ENCODE measurements at places on chromosomes 5 and 9.

DNA sequence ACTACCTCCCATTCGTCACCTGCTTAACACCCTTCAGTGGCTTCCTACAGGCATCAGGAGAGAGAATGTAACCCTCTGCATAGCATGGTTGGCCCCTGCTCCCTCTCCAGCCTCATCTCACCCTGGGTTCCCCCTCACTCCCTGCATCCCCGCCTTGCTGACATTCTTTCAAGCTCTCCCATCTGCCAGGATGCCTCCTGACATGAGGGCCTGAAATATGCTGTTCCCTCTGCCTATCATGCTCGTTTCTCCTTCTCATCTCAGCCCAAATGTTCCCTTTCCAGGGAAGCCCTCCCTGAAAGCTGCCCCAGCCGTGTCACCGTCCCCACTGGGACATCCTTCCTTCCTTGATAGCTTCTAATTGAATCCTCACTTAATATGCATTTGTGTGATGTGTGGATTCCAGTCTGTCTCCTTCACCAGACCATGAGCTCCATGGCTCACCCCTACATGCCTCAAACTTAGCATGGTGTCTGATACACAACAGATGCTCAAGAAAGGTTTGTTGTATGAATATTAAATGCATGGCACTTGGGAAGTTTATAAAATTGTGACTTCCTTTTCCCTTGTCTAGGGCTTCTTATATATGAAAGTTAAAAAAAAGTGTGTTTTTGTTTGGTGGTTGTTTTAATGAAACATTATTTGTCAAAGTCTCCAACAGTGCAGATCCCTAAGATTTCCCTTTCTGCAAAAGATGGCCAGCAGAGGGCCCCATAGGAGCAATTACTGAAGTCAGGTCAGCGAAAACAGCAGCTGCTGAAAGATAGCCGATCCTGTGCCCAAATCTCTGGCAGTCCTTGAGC is 7.3 kb upstream of the C5orf58 start:
- peak; percentile 70 for DNase-seq

GRCh38 chr5:147995846-147996245 is 67.9 kb upstream of the SPINK5 start:
- DNase-seq: no peak

DNA sequence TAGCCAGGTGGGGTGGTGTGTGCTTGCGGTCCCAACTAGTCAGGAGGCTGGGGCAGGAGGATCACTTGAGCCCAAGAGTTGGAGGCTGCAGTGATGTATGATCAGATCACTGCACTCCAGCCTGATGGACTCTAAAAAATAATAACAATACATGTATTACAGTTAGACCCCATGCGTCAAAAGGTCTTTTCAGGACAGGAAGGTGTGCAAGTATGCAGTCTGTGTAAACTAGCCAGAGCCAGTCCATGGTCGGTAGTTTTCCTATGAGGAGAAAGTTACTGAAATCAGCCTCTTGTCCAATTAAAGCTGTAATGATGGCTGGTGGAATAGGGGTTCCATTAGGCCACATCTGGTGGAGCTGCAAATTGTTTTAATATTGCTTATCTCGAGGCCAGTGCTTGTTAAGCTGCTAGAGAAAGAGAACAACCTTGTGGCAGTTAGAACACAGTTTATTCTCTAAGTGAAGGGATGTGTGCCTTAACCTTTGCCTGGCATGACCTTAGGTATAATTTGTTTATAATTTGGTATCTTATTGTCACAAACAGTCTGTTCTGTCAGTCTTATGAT is 1.5 kb upstream of the STOM start:
- no peak for DNase-seq

DNA sequence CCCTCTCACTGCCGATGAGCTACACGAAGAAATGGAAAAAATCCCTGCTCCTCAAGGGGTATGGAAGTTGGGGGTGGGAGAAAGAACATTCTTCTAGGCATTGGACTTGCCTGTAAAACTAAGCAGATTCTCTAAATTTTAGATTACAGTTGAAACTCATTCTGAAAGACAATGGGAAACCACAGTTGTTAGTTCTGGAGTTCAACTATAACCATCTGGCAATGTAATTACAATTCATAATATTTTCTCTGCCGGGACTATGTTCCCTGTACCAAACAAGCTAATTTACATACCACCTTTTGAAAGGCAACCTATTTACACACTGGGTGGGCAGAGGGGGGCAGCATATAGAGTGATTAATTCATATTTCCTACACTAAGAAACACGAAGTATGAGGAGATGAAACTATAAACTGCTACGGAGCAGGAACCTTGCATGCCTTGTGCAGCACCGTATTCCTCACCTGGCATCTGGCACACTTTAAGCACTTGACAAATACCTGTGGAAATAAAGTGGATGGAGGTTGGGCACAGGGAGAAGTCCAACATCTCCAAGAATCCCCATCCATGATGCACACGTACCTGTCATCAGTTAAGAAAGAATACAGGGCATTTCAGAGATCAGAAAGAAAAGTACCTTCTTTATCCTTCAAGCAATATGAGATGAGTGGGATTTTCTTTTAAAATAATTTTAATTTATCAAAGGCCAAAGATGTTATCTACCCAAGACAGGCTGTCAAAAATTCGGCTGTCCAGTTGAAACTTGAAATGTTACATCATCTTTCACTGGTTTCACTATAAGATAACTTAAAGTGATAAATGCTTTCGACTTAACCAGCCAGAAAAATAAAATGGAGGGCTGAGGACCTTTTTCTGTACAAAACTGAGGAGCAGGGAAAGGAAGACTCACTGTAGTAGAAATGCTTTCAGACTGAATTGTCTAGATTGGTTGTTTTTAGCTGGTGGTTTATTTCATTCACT is 54.2 kb downstream of the SSBP2 start:
- DNase-seq: no peak

DNA sequence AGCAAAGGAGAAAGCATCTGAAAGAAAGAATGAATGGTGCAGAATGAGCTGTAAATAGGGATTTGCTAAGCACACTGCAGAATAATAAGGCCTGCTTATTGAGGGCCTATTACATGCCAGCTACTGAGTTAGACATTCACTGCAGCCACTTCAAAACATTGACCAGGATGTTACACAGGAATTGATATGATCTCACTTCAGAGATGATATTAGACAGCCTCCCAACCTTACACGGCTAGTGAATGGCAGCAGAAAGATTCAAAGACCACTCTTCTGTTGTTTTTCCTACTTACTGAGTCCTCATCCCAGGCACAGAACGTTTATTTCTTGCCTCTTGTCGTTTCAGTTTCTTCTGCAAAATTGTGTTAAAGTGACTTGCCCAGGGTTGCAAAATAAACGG is 1209.9 kb upstream of the WWC1 start:
- DNase-seq: no peak

DNA sequence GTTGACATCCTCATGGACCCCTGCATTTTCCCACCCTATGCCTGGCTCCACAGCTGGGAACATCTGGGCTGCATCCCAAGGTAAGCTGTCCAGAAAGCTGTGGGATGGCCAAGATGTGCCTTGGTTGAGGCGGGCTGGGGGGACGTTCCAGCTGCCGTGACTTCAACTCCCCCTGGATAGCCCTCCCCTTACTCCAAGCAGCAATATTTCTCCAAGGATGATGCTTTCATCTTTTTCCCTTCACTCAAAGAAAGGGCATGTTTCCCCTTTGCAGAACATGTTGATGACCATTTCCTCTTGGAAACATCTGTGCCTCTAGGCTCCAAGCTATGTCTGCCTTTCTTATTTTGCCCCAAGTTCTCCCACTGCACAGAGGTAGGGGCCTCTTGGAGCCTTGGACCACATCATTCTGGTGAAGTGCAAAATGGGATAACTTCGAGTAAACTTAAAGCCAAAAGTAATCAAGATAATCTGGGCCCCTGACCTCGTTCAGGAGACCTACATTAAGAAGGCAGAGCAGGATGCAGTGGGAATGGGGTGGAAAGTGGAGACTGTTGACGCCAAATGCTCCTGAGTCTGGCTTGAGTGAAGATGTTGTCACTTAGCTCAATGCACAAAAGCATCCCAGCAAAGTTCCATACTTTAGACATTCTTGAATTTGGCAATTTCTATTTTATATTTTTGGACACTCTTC is 175.2 kb downstream of the GAS1 start:
- no peak for DNase-seq

DNA sequence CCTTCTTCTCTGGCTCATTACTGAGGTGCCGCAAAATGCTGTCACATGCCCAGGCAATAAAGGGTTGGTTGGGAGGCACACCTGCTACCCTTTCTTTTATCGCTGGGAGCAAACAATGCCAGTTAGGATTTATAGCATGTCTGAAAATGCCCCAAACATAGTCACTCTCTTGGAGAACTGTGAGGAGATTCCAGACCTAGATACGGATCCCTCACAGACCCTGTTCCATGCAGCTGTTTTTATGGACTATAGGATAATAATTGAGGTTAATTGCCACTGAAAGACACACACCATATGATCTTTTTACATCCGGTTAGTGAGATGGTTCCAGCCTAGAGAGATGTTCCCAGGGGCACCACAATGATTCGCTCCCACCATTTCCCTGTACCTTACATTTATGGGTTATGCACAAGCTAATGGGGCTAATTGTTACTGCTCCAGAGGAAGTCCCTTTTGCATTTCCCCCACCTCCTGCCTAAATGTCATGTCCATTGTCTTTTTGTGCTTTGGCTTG is 318.1 kb downstream of the PIK3R1 start:
- DNase-seq: no peak

Data from AG08396 (cell line).